ENCODE measurements at places on chromosomes 7 and 10. TPM values are rescaled to one million over a fixed set of nuclear protein-coding genes. Genes with fewer than 3 reads are reported as not detected.

GIMAP5 gene
- total RNA-seq = 30.7 TPM

ANKRD30A gene
- total RNA-seq = not detected

GBX1 gene
- total RNA-seq = not detected

SLC13A1 gene
- total RNA-seq = not detected

SYT15 gene
- total RNA-seq = 0.99 TPM

CCNY gene
- total RNA-seq = 45.7 TPM

LIPJ gene
- total RNA-seq = not detected

HTR5A gene
- total RNA-seq = not detected

GRCh38 chr7:83413831-83414230 lies 235.1 kb downstream of the SEMA3E start:
- no peak for DNase-seq
- no peaks in the 10 kb centered on the region for H3K4me1 ChIP-seq
- no peak overlapping the region for H3K4me3 ChIP-seq
- H3K27me3 ChIP-seq = no peaks in the 10 kb centered on the region
- no peak overlapping the region for H3K27ac ChIP-seq

DNA sequence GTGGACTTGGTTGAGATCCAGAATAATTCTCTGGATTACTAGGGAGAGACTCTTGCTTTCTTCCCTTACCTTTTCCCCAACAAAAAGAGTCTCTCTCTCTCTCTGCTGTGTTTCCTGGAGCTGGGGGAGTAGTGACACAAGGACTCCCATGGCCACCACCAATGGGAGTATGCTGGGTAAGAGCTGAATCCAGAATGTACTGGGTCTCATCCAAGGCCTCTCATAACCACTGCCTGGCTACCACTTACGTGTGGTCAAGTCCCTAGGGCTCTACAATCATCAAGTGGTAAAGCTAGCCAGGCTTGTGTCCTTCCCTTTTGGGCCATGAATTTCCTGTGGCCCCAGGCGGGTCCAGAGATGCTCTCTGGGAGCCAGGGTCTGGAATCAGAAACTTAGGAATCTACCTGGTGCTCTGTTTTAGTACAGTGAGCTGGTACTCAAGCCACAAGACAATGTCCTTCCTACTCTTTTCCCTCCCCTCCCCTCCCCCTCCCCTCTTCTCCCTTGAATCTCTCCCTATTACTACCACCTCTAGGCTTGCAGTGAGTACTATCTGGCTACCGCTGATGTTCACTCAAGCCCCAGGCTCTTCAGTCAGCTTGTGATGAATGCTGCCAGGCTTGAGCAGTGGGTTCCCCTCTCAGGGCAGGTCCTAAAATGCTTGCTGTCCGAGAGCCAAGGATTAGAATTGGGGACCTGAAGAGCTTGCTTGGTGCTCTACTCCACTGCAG lies 196.6 kb downstream of the BBS9 start:
- H3K4me1 ChIP-seq = no peaks in the 10 kb centered on the region
- H3K4me3 ChIP-seq = no peak overlapping the region
- H3K27me3 ChIP-seq = no peaks in the 10 kb centered on the region
- no peak for DNase-seq

- H3K4me3 ChIP-seq = no peak overlapping the region
- no peaks in the 10 kb centered on the region for H3K36me3 ChIP-seq
- H3K27ac ChIP-seq = no peak overlapping the region
- no peak for DNase-seq
Measured at GRCh38 chr10:6625428-6625827, 45.4 kb upstream of the PRKCQ start.

GRCh38 chr10:3330663-3331062 lies 158.1 kb upstream of the PITRM1 start:
- H3K4me3 ChIP-seq = no peak overlapping the region
- H3K27ac ChIP-seq = no peak overlapping the region
- no peaks in the 10 kb centered on the region for H3K36me3 ChIP-seq
- no peak for DNase-seq

- no peaks in the 10 kb centered on the region for H3K27me3 ChIP-seq
- H3K4me1 ChIP-seq = no peaks in the 10 kb centered on the region
- H3K4me3 ChIP-seq = no peak overlapping the region
- DNase-seq = no peak
- H3K27ac ChIP-seq = no peak overlapping the region
- no peaks in the 10 kb centered on the region for H3K36me3 ChIP-seq
Measured at GRCh38 chr10:29326886-29327745, 38.2 kb downstream of the LYZL1 start.

- no peaks in the 10 kb centered on the region for H3K27me3 ChIP-seq
- no peak for DNase-seq
- no peaks in the 10 kb centered on the region for H3K4me1 ChIP-seq
- H3K27ac ChIP-seq = no peak overlapping the region
- no peaks in the 10 kb centered on the region for H3K36me3 ChIP-seq
Measured at GRCh38 chr7:130218806-130219620, 11.4 kb downstream of the SSMEM1 start.

GRCh38 chr10:113273181-113274163 lies 279.4 kb upstream of the HABP2 start:
- H3K4me1 ChIP-seq = peaks cover 13% of the 10 kb centered on the region
- DNase-seq = no peak
- H3K27ac ChIP-seq = peak overlapping the region; percentile 61
- H3K36me3 ChIP-seq = no peaks in the 10 kb centered on the region
- no peak overlapping the region for H3K4me3 ChIP-seq

DNA sequence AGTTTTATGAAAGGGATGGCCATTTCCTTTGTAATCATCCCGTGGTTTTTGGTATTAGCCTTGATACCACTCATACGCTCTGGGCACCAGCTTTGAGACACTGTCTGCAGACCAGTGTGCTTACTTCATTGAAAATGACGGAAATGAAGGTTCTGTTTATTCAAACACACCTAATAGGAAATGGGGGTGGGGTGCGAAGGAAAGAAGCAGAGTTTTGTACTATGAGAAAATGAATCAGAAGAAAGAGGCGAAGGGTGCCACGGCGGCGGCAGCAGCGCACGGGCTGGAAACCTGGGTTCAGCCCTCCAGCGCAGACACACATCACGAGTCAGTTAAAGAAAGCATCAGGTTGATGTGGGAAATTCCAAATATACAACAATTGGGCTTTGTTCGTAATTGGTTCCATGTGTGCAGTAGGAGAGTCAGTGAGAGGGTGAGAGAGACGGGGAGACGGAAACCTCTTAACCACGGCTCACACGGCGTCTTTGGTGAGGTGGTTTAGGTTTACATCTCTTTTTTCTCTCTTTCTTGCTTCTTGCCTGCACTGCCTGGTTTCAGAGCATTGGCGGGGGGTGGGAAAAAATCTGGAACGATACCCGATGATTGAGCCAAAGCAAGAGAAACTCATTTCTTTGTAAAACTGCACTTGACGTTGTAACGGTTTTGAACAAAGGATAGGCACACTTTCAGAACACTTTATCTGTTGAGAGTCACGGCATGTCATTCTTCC lies 321.2 kb downstream of the FRMD4A start:
- no peaks in the 10 kb centered on the region for H3K36me3 ChIP-seq
- no peaks in the 10 kb centered on the region for H3K27me3 ChIP-seq
- peaks cover 6% of the 10 kb centered on the region for H3K4me1 ChIP-seq
- DNase-seq = no peak
- no peak overlapping the region for H3K4me3 ChIP-seq

DNA sequence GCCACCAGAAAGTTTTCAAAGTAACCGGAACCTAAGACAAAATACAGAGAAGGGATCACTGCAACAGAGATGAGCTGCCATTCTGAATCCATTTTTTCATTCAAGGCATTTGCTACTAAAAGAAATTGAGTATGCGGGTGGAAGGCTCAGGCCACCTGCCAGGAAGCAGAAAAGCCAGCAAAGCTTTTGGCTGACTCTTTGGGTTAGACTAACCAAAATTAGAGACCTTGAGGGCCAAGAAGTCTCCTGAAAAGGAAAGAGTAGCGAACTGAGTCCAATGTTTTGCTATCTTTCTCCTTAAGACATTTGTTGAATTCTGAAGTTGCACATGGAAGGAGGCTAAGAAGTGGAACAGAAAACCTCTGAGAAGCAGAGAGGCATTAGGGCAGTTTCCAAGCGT lies 79.0 kb downstream of the FAS start:
- no peaks in the 10 kb centered on the region for H3K27me3 ChIP-seq
- H3K4me1 ChIP-seq = no peaks in the 10 kb centered on the region
- H3K27ac ChIP-seq = no peak overlapping the region
- no peak for DNase-seq
- no peak overlapping the region for H3K4me3 ChIP-seq

DNA sequence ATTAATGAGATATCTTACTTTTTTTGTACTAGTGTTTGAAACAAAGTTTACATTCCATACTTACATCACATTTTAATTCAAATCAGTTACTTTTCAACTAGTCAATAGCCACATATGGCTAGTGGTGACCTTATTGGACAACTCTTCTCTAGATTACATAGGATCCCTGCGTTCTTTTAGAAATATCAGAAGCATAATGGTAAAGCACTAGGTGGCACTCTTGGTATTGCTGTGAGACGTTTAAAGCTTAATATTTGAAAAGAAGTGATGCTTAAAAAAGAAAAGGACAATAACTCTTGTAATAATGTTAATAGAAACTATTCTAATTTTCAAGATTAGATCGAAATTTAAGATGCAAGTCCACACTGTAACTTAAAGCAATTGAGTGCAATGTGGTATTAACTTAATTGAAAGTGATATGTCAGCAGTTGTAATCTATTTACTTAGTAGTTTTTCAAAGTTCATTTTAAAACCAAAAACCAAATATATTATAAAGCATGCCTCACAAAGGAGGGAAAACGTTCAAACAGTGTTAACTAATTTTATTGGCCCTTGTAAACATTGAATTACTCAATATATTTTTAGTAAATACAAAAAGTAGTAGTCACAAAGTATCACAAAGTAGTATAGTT lies 339.1 kb downstream of the ATRNL1 start:
- H3K27ac ChIP-seq = no peak overlapping the region
- H3K36me3 ChIP-seq = no peaks in the 10 kb centered on the region
- H3K4me3 ChIP-seq = no peak overlapping the region

- no peak overlapping the region for H3K4me3 ChIP-seq
- H3K27me3 ChIP-seq = no peaks in the 10 kb centered on the region
- DNase-seq = no peak
- peaks cover 8% of the 10 kb centered on the region for H3K36me3 ChIP-seq
Measured at GRCh38 chr10:28545967-28546644, 13.2 kb downstream of the WAC start.

DNA sequence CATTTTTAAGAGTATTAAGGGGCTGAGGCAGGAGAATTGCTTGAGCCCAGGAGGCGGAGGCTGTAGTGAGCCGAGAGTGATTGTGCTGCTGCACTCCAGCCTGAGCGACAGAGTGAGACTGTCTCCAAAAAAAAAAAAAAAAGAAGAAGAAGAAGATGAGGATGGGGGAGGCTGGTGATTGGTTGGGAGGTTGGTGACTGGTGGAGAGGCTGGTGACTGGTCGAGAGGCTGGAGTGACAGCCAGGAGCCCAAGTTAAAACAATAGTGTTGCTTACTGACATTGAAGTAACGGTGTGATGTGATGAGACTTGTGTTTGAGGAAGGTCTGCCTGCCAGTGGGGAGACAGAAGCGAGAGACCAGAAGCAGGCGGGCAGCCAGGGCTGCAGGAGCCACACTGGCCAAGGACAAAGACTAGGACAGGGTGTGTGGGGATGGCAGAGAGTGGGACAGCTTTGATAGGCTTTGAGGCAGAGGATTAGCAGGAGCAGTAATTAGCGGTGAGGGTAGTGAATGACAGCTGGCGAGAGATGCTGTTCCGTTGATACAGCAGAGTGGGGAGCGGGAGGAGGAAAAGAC lies 4.9 kb downstream of the SRRT start:
- H3K27ac ChIP-seq = no peak overlapping the region
- no peaks in the 10 kb centered on the region for H3K27me3 ChIP-seq
- H3K4me1 ChIP-seq = no peaks in the 10 kb centered on the region
- no peak for DNase-seq

GRCh38 chr10:90204956-90205314 lies 503.5 kb downstream of the KIF20B start:
- no peaks in the 10 kb centered on the region for H3K4me1 ChIP-seq
- no peaks in the 10 kb centered on the region for H3K27me3 ChIP-seq
- DNase-seq = no peak
- no peaks in the 10 kb centered on the region for H3K36me3 ChIP-seq

- no peak overlapping the region for H3K4me3 ChIP-seq
- H3K4me1 ChIP-seq = no peaks in the 10 kb centered on the region
- no peak for DNase-seq
- no peaks in the 10 kb centered on the region for H3K27me3 ChIP-seq
Measured at GRCh38 chr7:31850601-31851000, 163.6 kb downstream of the PPP1R17 start.

GRCh38 chr7:47580811-47581331 lies 1.0 kb downstream of the TNS3 start:
- H3K27me3 ChIP-seq = no peaks in the 10 kb centered on the region
- H3K27ac ChIP-seq = peak overlapping the region; percentile 85
- H3K4me3 ChIP-seq = peak overlapping the region; percentile 74
- no peak for DNase-seq
- no peaks in the 10 kb centered on the region for H3K36me3 ChIP-seq
- H3K4me1 ChIP-seq = peaks cover 51% of the 10 kb centered on the region

DNA sequence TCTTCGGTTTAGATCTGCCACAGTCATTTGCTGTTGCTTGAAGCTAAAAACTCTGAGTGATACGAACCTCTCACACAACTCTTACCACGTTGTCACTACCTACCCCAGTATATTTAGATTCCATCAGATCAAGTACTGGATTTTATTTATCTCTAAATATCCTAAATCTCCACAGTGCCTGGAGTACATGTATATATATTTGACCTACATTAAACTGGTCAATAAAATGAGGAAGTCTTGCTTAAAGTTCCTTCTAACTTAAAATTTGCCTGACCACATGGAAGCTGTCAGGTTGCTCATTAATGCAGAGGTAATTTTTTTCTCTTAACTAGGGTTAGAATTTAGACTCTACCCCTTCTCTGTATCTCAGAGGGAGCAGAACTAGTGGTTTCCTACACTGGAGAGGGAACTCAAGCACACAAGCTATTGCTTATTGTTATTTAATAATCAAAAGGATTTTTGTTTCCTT lies 3.1 kb upstream of the MACC1 start:
- H3K4me3 ChIP-seq = no peak overlapping the region
- H3K27me3 ChIP-seq = no peaks in the 10 kb centered on the region
- H3K4me1 ChIP-seq = no peaks in the 10 kb centered on the region
- no peak for DNase-seq

DNA sequence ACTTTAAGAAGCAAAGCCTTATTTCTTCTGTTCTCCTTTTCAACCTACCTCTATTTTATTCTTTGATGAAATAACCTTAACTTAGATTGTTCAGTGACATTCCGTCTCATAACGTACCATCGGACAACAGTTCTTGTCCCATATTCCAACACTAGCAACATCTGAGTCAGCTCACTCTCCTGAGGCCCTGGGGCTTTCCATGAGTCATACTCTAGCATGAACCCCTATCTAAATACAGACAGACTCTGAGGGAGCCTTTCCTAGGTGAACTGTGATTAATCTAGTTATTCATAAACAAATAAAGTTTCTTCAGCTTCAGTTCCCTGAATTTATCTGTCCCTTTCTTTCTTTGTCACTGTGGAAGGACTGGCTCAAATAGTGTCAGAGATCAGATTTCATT lies 168.7 kb upstream of the LYZL1 start:
- no peaks in the 10 kb centered on the region for H3K27me3 ChIP-seq
- no peaks in the 10 kb centered on the region for H3K4me1 ChIP-seq
- no peak for DNase-seq
- H3K36me3 ChIP-seq = no peaks in the 10 kb centered on the region
- no peak overlapping the region for H3K27ac ChIP-seq

GRCh38 chr10:129063877-129064276 lies 403.2 kb upstream of the MGMT start:
- no peaks in the 10 kb centered on the region for H3K36me3 ChIP-seq
- no peaks in the 10 kb centered on the region for H3K27me3 ChIP-seq
- H3K4me3 ChIP-seq = no peak overlapping the region
